NB4 (cell line): ENCODE measurements at places on chromosomes 5 and 9.
A peak's percentile ranks its signal among the peaks of the same experiment; 100 is the strongest.

- DNase-seq: no peak
These were observed 20.7 kb downstream of the SPRY4 start for GRCh38 chr5:142304013-142304701.

DNA sequence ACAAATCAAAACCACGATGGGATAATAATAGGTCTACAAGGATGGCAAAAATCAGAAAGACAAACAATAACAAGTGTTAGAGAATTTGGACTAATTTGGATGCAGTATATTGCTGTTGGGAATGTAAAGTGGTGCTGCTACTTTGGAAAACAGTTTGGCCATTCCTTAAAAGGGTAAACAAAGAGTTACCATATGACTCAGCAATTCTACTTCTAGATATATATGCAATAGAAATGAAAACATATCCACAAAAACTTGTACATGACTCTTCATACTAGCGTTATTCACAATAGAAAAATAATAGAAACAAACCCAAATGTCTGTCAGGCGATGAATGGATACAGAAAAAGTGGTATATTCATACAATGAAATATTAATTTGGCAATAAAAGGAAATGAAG lies 58.3 kb downstream of the JAK2 start:
- DNase-seq: no peak

GRCh38 chr5:2113348-2114131 lies 230.8 kb upstream of the IRX4 start:
- DNase-seq: no peak

DNA sequence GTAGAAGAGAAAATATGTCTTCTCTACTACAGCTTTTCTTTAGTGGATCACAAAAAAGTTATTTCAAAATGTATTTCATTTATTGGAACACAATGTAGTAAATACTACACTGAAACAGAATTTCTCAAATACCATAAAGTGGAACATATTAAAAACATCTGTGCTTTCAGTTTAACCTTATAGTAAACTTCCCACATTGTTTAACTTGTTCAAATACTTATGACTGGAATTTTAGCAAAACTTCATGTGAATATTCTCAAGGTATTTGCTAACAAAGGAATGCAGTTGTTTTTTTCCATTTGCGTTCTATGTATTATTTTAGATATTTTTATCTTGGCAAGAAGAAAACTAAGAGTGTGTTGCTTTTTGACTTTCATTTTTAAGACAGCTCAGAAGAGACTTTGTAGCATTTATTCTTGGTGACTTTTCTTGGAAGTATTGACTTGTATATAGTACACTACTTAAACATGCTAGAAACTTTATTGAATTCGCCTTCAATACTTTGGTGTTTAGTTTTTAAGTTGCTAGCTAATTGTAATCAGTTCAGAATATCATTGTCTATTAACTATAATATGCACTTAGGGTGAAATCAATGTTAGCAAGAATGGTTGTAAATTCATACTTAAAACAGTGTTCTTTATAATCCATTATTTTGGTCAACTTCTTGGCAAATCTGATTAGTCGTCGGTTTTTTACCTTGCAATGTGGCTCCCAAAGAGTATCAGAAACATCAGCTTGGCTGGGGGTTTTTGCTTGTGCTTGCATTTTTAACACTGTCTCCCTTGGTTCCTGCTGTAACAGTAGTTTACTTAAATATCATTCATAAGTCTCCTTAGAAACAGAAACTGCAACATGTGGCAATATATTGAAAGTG lies 5.0 kb upstream of the RHOBTB3 start:
- DNase-seq: peak; percentile 38

DNA sequence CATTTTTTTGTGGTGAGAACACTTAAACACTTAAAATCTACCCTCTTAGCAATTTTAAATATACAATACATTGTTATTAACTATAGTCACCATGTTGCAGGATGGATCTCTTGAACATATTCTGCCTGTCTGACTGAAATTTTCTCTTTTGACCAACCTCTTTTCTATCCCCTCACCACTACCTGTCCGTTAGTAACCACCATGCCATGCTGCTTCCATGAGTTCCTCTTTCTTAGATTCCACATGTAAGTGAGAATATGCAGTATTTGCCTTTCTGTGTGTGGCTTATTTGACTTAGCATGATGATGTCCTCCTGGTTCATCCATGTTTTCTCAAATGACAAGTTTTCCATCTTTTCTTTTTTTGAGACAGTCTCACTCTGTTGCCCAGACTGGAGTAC lies 48.5 kb upstream of the NAA35 start:
- DNase-seq: peak; percentile 4

DNA sequence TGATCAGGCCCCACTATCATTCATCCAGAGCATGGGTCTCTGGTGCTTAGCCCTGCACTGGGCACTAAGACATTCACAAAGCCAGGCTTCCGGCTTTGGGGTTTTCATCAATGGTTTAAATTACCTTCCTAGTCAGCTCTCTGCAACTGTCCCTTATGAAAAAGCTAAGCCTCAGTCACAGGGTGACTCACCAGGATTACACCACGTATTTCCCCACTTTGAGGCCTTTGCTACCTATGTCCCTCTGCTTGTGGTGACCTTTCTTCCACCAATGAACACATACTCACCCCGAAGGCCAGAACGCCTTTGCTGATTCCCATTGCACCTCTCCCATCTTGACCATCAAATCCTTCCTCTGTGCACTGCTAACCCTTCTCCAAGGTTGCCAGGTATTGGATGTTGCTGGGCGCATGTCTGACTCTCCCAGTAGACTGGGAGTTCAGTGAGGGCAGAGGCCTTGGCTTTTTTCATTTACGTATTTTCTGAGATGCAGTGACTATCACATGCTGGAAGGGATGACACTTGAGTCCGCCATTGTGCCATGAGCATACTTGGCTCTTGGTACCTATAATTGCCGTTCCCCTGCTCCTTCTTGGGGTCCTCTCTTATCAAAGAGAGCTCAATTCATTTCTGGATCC lies 58.7 kb upstream of the TNFSF8 start:
- DNase-seq: peak; percentile 90

- peak; percentile 86 for DNase-seq
These were observed 17.0 kb upstream of the CRB2 start for GRCh38 chr9:123338710-123339665.

- no peak for DNase-seq
These were observed 29.8 kb downstream of the CXXC5 start for GRCh38 chr5:139677736-139678613.
